ENCODE measurements at places on chromosomes 6 and 20. TPM values are rescaled to one million over a fixed set of nuclear protein-coding genes. Genes with fewer than 3 reads are reported as not detected.

Gene EDN3
- not detected for total RNA-seq

Gene TAAR6
- not detected for total RNA-seq

Gene LTB
- total RNA-seq, result 180 TPM

Gene LY86
- total RNA-seq, result 0.62 TPM

Gene CDH26
- 1.1 TPM for total RNA-seq

Gene HFE
- total RNA-seq, result 0.44 TPM

Gene OR12D3
- total RNA-seq, result not detected

Gene GSTA3
- not detected for total RNA-seq

Gene DNMT3B
- total RNA-seq, result 0.30 TPM

Gene CRYBG1
- 46.2 TPM for total RNA-seq

Gene MATN4
- total RNA-seq, result not detected

Gene PHACTR3
- total RNA-seq, result not detected

Gene PLG
- not detected for total RNA-seq

Gene TNFRSF6B
- 2.0 TPM for total RNA-seq

Gene CDSN
- total RNA-seq, result not detected

Gene SLC12A5
- 1.4 TPM for total RNA-seq

Gene FUT9
- total RNA-seq, result not detected

Gene RHAG
- total RNA-seq, result not detected

Gene NKX2-4
- not detected for total RNA-seq

Gene LY6G6C
- not detected for total RNA-seq

Gene BPI
- not detected for total RNA-seq

Gene SAMD5
- not detected for total RNA-seq

Gene IFNGR1
- total RNA-seq, result 106 TPM

Gene ALDH8A1
- 0.43 TPM for total RNA-seq

Gene ADGRG6
- 0.54 TPM for total RNA-seq

Gene PRSS35
- 0.31 TPM for total RNA-seq

Gene CLDN20
- not detected for total RNA-seq

All from CD8-positive, alpha-beta T cell (primary cell).